ENCODE measurements at places on chromosomes 7 and 10. TPM values are rescaled to one million over a fixed set of nuclear protein-coding genes. Genes with fewer than 3 reads are reported as not detected.

GRCh38 chr7:1767524-1767923 lies 97.4 kb downstream of the ELFN1 start:
- no peak for DNase-seq

GRCh38 chr7:46179061-46179610 lies 258.1 kb upstream of the IGFBP3 start:
- no peak for DNase-seq

- DNase-seq: no peak
These were observed 96.6 kb downstream of the GATA3 start for GRCh38 chr10:8151086-8151485.

- no peak for DNase-seq
These were observed 109.0 kb downstream of the COL28A1 start for GRCh38 chr7:7426676-7427075.

- no peak for DNase-seq
These were observed 67.5 kb downstream of the PARP12 start for GRCh38 chr7:139995017-139995915.

GRCh38 chr10:103784723-103785418 lies 70.5 kb downstream of the SH3PXD2A start:
- no peak for DNase-seq

MRLN gene
- not detected for total RNA-seq

HMX3 gene
- total RNA-seq: not detected

NFE2L3 gene
- total RNA-seq: 42.1 TPM

PKD2L1 gene
- total RNA-seq: 0.44 TPM

Measured in glutamatergic neuron (in vitro differentiated cells).